ENCODE measurements at places on chromosomes 16 and 17.

- ATAC-seq = no peak
Measured at GRCh38 chr16:84826558-84826941, 6.8 kb downstream of the CRISPLD2 start.

DNA sequence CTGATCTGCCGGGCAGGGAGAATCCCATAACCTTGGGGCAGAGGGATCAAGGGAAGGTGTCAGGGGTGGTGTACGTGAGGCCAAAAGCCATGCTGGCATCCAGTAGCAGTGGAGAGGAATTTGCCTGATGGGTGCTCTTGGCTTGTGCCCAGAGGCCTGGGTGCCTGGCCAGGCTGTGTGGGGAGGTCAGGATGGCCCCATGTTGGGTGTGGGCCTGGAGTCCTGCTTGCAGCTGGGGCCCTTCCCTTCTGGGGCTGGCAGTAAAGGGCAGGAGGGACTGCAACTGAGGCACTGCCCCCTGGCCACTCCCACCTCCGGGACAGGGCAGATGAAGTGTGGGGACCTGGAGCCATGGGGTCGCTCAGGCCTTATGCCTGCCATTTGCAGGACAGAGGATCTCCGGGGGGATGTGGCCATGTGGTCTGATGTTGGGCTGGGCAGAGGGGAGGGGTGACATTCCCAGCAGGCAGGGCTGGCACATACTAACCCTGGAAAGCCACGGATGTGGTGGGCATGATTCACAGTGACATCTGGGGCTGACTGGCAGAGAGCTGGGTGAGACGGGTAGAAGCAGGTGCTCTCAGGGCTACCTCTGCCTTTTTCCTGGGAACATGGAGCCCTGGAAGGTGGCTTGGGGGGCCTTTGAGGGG lies 3.5 kb downstream of the FMNL1 start:
- peak; percentile 15 for ATAC-seq

DNA sequence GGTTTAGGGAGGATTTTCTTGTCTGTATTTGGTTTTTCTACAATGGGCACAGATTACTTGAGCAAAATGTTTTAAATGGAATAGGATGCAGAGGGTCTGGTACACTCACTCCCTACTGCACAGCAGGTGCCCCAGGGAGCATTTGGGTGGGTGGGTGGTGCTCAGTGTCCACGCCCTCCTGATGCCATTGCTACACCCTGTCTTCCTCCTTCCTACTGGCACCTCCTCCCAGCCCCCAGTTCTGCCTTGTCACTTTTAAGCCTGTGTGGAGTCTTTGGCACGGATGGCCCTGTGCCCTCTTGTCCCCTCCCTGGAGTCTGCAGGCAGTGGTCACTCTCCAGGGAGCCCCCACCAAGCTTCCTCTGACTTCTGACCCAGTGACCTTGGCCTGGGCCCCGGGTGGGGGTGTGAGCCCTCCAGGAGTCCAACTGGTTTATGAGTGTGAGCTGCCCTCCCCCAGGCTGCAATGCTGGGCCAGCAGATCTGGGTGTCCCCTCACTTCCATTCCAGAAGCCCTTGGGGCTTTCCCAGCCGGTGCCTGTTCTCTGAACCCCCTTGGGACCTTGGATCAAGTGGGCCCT lies 15.5 kb downstream of the LLGL2 start:
- no peak for ATAC-seq

DNA sequence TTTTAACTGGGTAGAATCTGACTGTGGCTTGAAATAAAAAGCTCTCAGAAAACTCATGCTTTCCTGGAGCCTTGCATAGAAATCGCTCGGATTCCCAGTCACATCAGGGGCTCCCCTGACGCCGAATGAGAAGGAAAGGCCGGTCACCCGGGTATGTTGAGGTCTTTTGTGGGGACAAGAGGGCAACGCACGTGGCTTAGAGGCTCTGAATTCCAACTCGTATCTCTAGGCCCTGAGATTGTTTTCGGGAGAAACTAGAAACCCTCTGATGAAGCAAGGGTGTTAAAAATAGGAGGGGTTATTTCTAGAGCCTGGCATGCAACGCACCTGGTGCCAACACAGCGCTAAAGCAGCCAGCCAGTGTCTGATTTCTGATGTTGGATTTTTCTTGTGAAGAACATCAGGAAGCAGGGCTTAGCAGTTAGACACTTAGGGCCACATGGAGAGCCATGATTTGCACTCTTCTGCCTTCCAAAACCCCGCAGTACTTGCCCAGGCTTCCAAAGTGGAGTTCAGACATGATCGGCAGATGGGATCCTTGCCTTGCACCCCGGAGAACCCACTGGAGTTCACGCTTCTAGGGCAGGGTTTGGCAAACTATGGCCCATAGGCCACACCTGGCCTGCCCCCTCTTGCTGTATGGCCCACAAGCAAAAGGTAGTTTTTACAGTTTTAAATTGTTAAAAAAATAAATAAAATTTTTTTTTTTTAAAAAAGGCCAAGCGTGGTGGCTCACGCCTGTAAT lies 12.6 kb downstream of the CACNG1 start:
- ATAC-seq = no peak

DNA sequence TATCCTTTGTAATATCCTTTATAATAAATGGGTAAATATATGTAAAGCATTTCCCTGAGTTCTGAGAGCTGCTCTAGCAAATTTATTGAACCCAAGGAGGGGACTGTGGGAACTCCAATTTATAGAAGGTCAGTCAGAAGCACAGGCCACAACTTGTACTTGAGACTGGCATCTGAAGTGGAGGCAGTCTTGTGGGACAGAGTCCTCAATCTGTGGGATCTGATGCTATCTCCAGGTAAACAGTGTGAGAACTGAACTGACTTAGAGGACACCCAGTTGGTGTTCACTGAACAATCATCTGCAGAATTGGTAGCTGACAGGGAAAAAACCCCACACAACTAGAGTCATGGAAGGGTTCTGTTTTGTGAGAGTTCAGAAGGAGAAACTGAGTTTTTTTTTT lies 34.0 kb downstream of the AKAP10 start:
- no peak for ATAC-seq

DNA sequence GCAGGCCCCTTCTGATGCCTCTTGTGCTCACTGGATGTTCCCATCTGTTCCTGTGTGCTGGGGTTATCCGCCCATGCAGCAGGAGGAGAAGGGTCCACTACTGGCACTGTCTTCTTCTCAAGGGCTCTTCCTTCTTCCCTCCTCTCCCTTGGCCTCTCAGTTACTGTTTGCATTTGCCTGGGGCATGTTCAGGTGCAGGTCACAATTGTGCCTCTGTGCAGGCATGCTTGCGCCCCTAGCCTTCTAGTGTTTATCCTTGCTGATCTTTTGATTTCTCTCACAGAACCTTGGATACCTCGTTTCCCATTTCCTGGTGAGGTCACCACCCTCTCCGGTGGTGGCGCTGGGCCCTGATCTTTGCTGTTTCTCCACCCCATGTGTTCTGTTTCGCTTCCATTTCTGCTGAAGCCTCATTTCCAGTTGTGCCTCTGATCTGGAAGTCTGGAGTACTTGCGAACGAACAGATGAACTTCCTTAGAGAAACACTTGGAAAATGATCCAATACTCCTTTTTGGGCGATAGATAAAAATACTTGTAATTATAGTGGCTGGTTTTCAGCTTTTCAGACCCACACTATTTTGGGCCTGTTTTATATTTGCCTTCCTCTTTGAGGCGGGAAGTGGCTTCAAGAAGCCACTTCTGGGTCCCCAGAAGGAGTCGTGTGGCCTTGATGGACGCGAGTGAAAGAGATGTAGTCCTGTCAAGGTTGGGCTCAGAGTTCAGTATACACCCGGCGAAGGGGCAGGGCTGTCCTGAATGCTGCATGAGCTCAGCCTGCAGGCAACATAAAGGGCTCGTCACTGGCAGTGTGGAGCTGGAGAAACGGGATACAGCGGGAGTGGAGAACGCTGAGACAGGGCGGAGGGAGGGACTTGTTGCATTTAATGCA lies 312.9 kb downstream of the SNX29 start:
- no peak for ATAC-seq

- no peak for ATAC-seq
Measured at GRCh38 chr17:51298508-51299371, 38.4 kb downstream of the UTP18 start.

DNA sequence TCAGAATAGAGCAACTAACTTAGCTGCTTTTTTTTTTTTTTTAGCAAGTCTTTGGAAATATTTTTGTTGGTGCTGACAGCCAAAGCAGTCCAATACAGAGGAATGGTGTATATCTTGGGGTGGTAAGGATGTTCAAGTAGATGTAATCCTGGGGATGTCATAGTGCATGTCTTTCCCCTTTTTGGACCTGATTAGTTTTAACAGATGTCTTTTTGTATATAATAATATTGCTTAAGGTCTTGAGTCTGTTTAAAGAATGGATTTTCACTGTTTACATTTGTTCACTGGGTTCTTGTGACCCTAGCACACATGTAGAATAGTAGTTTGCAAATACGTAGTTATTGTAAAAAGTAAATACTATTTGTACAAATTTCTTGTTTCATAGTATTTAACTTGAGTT lies 7.9 kb downstream of the TAF15 start:
- no peak for ATAC-seq

GRCh38 chr17:61837175-61838051 lies 25.9 kb downstream of the BRIP1 start:
- ATAC-seq = peak; percentile 37

DNA sequence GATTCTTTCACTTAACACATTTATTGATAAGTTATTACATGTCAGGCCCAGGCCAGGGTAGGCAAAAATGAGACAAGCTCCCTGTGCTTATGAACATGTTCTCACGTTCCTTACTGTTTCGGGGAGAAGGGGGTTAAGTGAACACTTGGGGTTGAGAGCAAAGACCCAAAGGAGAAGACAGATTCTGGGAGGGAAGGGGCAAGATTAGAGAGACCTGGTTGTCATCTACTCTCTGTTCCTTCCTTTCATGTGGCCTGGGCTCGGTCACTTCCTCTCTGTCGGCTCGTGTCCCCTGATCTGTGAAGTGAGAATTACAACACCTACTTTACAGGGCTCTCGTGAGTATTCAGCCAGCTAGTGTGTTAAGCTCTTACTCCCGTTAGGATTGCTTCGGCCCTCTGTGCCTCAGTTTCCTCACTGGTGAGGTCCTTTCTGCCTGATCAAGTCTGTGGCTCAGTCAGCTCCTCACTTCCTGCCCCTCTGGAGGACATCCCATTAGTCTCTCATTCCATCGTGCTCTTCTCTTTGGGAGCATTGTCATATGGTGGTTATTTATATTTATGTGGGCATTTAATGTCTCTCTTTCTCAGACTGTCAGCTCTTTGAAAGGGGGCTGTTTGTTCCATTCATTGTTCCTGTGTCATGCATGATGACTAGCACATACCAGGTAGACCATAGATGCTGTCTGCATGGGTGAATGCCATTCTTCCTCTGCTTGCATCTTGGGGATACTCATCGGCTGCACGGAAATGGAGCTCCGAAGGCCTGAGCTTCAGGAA lies 38.9 kb downstream of the PLCG2 start:
- no peak for ATAC-seq

DNA sequence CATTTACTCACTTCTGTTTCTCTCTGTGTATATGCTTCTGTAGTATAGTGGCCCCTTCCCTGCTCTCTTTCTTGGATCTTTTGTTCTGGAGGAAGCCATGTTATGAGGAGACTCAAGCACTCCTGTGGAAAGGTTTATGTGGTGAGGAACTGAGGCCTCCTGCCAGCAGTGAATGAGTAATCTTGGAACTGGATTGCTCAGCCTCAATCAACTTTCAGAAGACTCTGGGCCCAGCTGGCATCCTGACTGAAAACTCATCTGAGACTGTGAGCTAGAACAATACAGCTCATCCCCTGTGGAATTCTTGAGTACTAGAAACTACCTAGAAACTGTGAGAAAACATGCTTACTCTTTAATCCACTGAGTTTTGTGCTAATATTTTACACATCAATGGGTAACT lies 133.1 kb upstream of the ZKSCAN2 start:
- ATAC-seq = peak; percentile 52

DNA sequence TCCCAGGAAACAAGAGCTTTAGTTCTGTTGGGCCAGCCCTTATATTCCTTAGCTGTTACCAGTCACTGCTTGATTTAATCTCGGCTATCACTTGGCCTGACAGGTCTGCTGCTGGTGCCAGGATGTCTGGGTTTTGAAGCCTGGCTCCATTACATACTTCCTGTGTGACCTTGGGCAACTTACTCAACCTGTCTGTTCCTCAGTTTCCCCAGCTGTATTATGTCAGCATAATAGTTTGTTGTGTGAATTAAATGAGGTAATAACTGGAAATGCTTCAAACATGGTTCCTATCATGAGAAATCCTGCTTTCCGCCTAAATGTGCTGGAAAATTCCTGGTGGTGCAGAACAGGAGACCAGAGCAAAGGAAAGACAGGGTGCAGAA lies 50.6 kb upstream of the STH start:
- ATAC-seq = no peak

DNA sequence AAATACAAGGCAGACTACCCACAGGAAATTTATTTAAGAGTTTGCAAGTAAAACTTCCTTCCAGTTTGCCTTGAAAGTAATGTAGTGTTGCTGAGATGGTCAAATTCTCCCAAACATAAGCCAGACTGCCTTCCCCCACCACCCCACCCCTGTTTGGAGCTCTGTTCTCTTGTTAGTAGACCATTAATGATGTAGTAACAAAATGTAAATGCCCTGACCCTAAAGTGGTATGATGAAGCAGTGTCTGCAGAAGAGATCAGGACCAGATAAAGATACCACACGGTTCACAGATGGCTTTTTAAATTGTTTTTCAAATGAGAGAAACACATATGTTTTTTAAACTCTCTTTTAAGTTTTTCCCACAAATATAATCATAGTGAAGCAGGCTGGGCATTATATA lies 136.4 kb upstream of the TMEM97 start:
- ATAC-seq = no peak

- ATAC-seq = no peak
Measured at GRCh38 chr16:87458424-87458915, 34.4 kb downstream of the ZCCHC14 start.

DNA sequence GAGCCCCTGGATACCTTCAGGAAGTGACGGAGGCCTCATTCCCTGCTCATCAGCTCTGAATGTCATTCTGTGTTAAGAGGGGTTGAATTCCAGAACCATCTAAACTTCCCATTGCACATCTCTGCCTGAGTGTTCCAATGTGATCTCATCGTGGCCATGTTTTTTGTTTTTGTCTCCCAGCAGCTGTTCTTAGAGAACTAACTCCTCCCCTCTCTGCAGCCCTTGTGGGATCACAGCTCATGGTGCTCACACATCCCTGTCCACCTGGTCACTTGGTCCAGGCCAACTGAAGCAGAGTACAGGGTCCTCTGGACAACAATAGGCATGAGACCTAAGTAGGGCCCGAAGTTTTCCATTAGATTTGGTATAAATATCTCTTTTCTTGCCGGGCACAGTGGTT lies 6.0 kb upstream of the SYT17 start:
- ATAC-seq = no peak

DNA sequence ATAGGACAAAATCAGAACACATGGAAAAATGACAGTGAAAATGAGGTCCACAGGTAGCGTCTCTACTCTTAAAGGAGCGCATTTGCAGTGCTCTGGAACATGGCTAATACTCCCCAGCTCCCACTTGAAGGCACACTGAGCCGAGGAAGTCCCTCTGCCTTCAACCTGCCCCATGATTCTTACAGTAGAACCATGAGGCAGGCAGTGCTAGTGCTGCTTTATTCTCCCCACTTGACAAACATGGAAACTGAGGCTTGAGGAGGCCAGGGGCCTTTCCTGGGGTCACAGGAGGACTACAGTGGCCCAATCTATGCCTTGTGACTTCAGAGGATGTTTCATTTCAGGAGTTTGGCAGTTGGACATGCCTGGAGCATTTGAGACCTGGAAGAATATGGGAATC lies 244.1 kb upstream of the MAF start:
- ATAC-seq = no peak

GRCh38 chr17:80873307-80873951 lies 118.2 kb upstream of the CHMP6 start:
- ATAC-seq = no peak

GRCh38 chr17:17420561-17421269 lies 56.1 kb upstream of the MED9 start:
- ATAC-seq = no peak
